Stimulated activated naive CD8-positive, alpha-beta T cell treated with anti-CD3 and anti-CD28 coated beads, Interleukin-15, amount 100 ng/mL, for 72 hours (primary cell): ENCODE measurements at places on chromosomes 16 and 17.

DNA sequence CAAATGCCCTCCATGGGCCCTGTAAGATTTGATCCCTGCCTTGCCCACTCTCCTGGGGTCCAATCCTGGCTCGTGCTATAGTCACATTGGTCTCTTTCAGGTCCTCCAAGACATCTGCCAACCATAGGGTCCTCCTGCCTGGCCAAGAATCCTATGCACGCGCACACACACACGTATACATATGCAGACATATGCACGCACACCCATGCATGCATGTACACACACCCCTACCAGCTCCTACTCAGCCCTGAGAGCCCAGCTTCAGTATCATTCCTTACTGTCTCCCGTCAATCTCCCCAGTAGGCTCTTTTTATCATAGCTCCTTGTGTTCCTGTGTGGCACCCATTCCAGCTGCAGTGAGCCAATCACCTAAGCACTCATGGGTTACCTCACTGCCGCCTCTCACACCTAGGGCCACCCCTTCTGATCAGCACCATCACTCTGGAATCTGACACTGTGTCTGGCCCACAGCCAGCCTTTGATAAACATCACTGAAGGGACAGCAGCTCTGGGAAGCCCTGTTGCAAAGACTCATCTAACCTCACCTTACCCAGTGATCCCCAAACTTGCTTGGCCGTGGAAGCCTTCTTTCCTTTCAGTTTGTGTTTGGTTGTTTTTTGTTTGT lies 7.9 kb upstream of the DNAH17 start:
- no peak for DNase-seq

GRCh38 chr17:42898147-42898811 lies 2.3 kb upstream of the G6PC1 start:
- DNase-seq: no peak

GRCh38 chr16:88411951-88412576 lies 29.3 kb downstream of the ZNF469 start:
- DNase-seq: no peak

DNA sequence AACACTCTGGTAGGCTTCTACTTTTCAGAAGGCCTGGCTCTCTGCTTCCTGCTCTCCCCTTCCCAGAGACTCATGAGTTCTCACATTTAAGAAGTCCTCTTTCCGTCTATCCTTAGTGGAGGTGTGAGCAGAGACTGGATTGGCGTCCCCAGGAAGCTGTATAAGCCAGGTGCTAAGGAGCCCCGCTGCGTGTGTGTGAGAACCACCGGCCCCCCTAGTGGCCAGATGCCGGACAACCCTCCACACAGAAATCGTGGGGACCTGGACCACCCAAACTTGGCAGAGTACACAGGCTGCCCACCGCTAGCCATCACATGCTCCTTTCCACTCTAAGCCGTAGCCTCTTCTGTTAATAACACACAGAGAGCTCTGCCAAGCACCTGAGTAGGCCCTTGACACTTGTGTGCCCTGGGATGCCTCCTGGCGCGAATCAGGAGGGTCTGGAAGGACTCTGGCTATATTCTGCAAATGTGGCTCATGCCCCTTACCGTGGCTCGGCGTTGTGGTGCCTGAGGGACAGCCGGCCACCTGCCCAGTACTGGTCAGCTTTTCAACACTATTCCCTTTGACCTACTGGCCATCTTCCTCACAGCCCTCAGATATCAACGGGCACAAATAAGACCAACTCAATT lies 13.9 kb downstream of the CYB5D2 start:
- DNase-seq: no peak

GRCh38 chr17:77449908-77450741 lies 309.4 kb downstream of the SEC14L1 start:
- DNase-seq: peak; percentile 62

GRCh38 chr16:84829168-84829965 lies 9.6 kb downstream of the CRISPLD2 start:
- DNase-seq: no peak

GRCh38 chr16:1378804-1379303 lies 27.1 kb downstream of the GNPTG start:
- peak; percentile 61 for DNase-seq

- DNase-seq: no peak
Observed at GRCh38 chr17:48393283-48393682, 36.7 kb downstream of the SKAP1 start.
